ENCODE measurements at places on chromosomes 7 and 10.

DNA sequence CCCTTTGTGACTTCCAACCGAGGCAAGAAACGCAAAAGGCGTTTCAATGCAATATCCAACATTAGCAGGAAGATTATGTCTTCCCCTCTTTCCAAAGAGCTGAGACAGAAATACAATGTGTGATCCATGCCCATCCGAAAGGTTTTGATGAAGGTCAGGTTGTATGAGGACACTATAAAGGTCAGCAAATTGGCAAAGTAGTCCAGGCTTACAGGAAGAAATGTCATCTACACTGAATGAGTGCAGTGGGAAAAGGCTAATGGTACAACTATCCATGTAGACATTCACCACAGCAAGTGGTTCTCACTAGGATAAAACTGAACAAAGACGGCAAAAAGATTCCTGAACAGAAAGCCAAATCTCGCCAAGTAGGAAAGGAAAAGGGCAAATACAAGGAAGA, 27.8 kb upstream of the DNA2 start:
- DNase-seq = no peak

DNA sequence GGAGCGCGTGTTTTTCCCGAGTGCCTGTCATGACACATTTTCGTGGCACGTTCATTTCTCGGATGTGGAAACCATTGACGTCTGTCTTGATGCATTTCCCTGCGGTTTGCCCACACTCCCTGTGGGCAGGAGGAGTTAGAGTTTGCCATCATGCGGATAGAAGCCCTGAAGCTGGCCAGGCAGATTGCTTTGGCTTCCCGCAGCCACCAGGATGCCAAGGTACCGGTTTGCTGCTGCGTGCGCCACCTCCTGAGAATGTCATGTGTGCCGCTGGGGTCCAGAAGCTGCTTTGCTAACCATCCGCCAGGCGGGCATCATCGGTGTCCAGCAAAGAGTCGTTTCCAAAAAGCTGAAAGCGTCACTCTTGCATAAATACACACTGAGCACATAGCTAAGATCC, 40.9 kb upstream of the BTBD16 start:
- no peak for DNase-seq

DNA sequence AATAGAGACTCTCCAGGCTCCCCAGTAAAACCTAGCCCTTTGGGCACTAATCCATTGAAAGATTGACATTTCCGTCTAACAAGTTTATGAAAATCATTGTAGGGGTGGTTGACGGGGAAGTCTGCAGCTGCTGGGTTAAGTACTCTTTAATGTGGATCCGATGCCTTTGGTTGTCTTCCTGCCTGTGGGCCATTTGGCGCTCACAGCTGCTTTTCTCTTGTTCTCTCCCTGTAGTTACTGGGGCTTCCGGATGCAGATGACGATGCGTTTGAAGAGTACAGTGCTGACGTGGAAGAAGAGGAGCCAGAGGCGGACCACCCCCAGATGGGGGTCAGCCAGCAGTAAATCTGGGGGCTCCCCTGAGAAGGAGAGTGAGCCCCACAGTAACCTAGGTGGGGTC, 22.4 kb downstream of the MTURN start:
- DNase-seq = no peak

- peak; percentile 81 for DNase-seq
Observed at GRCh38 chr10:89115876-89116627, 91.1 kb downstream of the CH25H start.

DNA sequence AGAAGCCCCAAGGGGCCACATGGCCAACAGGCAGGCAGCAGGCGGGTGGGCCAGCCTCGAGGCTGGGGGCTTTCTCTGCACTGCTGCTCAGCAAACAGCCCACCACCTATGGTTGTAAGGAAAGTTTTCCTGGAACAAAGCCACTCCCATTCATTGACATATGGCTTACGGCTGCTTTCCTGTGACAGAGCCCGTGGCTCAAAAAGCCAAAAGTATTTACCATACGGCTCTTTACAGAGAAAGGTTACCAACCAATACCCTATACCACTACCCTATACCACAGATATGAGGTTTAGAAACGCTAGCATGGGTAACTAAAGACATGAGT, 152.7 kb downstream of the MAD1L1 start:
- no peak for DNase-seq

- no peak for DNase-seq
Observed at GRCh38 chr7:132430041-132430855, 146.0 kb downstream of the PLXNA4 start.

- DNase-seq = peak; percentile 66
Observed at GRCh38 chr7:40584667-40585433, 450.0 kb downstream of the SUGCT start.

GRCh38 chr10:38163617-38164016, 69.5 kb downstream of the ZNF37A start:
- DNase-seq = no peak

DNA sequence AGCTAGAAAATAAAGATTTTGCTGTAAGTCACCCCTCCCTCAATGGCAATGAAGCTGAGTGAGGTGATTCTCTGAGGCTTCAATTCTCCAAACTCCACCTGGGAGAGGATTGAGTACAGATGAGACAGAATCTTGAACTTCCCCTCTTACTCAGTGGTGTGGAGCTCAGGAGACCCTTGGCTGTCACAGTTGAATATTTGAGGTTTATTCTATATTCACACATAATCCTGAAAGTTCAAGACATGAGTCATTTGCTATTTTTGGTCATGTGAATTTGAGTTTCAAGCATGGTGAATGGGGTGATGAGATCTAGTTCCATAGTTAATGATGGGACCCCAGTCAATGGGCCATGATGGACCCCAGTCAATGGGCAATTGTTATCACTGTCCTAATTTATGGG, 13.9 kb upstream of the TECTB start:
- no peak for DNase-seq

DNA sequence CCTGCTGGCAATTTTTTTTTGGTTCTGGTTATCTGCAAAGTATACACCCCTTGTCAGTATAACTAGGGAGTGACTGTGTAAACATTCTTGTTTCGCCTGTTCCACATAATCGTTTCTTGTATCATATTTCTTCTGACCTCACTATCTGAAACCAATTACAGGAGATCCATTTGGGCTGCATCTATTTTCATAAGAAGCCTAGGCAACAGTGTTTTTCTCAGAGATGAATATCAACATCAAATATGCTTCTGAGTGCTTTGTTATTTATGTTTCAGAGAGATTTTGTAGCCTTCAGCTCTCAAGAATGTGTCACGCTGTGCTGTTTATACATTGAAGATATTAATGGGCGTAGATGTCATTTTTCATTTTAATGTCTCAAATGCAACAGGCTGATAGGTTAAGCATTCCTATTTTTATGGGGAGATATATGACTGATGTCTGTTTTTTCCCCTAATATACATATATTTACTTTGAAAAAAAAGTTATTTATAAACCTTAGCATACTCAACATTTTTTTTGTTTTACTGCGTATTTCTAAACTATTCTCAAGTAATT, 115.5 kb downstream of the FOXP2 start:
- DNase-seq = peak; percentile 14

DNA sequence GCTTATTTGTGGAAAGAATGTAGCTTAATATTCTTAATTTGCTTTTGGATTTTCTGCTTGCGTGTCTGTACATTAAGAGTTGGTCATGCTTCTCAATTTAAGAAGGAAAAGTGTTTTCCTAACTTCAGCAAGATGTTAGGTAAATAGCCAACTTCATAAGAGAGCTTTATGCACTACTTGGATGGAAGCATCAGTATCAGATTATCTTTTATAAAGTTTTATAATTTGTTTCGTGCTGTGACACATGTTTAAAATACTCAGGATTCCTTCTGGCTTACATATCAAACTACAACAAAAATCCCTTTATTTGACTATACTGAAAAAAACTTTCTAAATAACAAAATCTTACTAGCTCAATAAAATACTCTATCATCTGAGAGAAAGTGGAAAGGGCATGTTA, 34.8 kb upstream of the AGR2 start:
- no peak for DNase-seq

DNA sequence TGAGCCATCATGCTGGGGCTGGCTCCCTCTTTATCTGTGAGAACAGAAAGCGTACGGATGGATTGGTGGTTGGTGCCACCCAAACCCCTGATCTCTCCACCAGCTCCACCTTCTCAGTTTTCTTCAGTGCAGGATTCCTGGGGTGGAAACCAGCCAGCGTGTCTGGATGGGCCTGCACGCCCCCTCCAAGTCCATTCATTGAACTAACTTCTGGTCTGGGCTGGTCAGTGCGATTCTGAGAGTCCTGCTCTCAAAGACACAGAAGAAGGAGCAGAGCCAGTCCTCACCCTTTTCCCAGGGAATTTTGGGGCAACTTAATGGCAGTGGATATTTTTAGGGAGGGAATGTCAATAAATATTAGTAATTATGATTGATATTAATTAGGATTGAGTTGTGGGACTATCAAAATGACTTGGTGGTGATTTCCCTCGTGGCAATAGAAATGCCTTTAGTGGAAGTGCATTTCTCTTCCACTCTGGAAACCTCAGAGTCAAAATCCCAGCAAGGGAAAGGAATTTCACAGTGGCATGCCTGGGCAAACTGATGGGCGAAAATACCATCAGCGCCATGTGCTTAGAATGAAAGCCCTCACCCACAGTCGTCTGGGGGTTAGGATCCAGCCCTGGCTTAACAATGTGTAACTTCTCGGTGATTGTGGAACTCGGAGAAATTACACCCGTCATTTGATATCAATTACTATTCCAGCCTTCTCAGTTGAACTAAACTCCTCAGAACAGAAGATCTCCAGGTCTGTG, 69.3 kb upstream of the EEPD1 start:
- DNase-seq = no peak

GRCh38 chr7:103297837-103298179, 573 bp downstream of the PMPCB start:
- no peak for DNase-seq

- no peak for DNase-seq
Observed at GRCh38 chr7:95421847-95422444, 12.9 kb downstream of the PON2 start.

- no peak for DNase-seq
Observed at GRCh38 chr7:39027491-39027890, 49.8 kb downstream of the POU6F2 start.

- no peak for DNase-seq
Observed at GRCh38 chr7:127891144-127891543, 140.1 kb downstream of the LRRC4 start.
